Dermis microvascular lymphatic vessel endothelial cell (primary cell): ENCODE measurements at places on chromosomes 6 and 20. TPM values are rescaled to one million over a fixed set of nuclear protein-coding genes. Genes with fewer than 3 reads are reported as not detected.

DNA sequence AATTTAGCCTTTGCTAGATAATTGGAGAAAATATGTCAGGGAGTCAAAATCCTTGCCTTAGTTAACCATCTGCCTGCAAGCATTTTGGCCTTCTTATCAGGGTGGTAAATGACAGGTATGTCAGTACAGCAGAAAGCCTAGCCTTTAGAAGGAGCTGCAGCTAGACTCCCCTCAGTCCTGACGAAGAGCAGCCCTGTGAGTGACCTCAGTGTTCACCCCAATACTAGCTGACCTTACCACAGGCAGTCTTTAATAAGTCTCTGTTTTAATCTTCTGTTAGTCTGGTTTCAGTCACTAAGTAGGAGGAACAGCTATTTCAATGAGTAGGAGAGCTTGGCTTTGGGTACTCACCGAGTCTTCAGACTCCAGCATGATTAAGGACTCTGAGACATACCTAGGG is 340.0 kb upstream of the FLRT3 start:
- no peak for DNase-seq

DNA sequence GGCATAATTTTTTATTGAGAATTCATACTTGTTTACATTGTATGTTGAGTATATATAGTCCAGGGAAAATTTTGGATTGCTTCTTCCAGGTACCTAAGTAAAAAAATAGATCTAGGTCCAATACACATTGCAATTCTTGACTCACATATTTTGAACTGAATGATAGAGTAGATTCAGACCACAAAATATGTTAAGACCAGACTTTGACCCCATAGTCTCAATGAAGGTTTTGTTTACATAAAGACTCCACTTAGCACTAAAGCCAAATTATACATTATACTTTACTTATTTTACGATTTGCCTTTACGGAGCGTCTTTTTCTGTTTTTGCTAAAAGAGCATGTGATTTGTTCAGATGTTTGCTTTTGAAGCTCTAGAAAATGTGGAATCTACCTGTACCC is 144.1 kb upstream of the PTCHD4 start:
- DNase-seq: no peak

LY6G6C gene
- total RNA-seq: not detected in 2 replicates

RNF146 gene
- total RNA-seq: 26.2 and 39.7 TPM in 2 replicates

HLA-DRB5 gene
- total RNA-seq: 0.13 and 0.26 TPM in 2 replicates

GRM4 gene
- under 0.01 TPM in 1 of 2 replicates, not detected in the other for total RNA-seq

EDN1 gene
- 63.0 and 107 TPM in 2 replicates for total RNA-seq

AK9 gene
- total RNA-seq: 3.1 and 3.5 TPM in 2 replicates

DNA sequence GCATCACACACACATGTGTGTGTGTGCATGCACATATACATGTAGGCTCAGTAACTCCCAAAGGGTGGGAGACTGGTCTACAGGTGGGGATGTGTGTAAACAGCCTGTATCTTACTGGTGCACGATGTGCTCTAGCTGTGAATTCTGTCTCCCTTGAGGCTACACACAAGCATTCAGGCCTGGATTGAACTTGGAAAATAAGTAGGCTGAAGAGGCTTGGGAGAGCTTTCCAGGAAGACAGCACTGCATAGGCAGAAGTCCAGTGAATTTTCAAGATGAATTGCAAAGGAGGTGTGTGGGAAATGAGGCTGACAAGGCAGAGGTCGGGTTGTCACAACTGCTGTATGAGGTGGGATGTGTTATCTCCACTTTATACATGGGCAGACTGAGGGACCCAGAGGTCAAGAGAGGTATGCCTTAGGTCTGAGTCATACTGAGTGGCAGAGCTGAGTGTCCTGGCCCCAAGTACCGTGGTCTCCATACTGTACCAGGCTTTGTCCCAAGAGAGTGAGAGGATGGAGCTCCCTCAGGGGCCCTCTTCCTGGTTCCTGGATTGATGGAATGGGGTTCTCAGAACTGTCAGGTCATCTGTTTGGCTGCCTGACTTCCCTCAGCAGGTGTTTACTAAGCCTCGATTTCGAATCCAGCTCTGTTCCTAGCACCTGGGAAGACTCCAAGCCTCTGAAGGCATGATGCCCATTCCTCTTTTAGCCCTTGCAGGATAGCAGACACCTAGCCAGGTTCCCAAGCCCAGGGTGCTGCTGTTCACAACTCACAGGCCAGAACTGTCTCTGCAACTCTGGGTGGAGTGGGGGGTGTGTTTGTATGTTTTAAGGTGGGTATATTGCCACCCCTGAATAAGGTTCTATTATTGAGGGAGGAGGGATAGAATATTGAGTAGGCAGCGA is 14.4 kb downstream of the SNPH start:
- no peak for DNase-seq

CCN6 gene
- not detected in 2 replicates for total RNA-seq

DNA sequence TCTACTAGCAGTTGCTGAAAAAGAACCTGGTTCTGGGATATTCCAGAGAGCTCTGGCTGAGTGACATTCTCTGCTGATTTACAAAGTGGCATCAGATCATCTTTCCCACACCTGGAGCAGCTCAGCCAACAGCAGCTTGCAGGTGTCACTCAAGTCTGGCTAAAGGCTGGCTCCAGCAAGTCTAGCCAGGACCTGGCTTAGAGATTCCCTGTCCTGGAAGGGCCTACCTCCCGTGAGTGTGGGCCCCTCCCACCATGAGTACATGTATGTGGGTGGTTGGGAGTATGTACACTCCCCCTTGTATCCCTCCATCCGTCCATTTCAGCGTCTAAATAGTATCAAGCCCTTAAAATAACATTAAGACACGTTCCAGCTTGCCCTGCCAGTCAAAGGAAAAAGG is 539.3 kb upstream of the ID4 start:
- DNase-seq: no peak

GRCh38 chr20:58636396-58636982 is 14.6 kb upstream of the STX16 start:
- no peak for DNase-seq

- DNase-seq: no peak
Measured at GRCh38 chr20:38747495-38748096, 664 bp upstream of the ACTR5 start.

- DNase-seq: no peak
Measured at GRCh38 chr6:157490611-157491269, 109.8 kb downstream of the ZDHHC14 start.

GRCh38 chr6:52423971-52424381 is 3.8 kb downstream of the EFHC1 start:
- no peak for DNase-seq

- no peak for DNase-seq
Measured at GRCh38 chr20:63046841-63047240, 40.1 kb upstream of the BHLHE23 start.

- DNase-seq: no peak
Measured at GRCh38 chr6:141282263-141282662, 850.5 kb upstream of the GJE1 start.

DNA sequence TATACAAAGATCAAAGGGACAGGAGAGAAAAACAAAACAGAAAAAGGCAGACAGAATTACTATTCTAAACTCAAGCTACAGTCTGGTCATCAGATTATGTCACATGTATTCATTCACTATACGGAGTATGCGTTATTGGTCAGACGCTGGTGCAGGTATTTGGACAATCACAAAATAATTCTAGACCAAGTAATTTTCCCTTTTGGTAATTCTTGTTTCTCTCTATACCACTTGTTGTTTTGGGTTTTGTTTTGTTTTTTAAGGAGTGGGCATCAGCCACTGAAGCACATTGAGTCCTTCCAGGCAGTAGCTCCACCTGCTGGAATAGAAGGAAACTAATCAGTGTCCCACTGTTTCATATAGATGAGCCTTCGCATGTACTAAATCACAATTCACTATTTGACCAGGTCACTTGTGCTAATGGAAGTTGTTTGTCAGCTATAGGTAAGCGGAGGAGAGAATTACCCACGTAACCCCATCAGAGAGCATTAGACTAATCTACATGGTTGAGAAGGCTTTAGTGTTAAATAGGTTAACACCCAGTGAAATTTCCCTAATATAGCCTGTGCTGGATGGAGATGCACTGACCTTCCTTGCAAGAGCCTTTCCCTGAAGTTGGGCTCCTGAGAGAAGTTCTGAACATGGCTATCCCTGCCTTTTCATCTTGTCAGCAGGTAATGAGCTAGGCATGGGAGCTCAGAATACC is 77.9 kb downstream of the TNFAIP3 start:
- peak; percentile 54 for DNase-seq

GRCh38 chr20:44609006-44609515 is 26.7 kb downstream of the PKIG start:
- no peak for DNase-seq

GRCh38 chr6:167528976-167529375 is 204.1 kb downstream of the TTLL2 start:
- no peak for DNase-seq

- no peak for DNase-seq
Measured at GRCh38 chr20:53794529-53795115, 201.0 kb upstream of the ZNF217 start.

DNA sequence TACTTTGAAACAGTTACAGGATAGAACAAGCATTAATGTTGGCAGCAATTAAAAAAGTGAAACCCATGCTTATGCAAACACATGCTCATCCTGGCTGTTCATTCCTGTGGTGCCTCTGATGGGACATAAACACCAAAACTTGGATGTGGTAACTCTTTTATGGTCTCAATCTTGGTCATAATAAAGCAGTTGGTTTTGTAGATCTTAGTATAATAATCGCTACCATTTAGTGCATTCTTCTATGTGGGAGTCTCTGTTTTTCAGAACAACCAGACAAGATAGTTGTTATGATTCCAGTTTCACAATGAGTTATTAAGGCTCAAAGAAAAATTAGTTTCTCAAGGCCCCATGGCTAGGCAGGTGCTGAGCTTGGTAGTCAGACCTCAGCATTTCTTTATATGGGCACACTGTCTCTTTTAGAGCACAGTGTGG is 184.0 kb downstream of the UTRN start:
- DNase-seq: no peak

- peak; percentile 49 for DNase-seq
Measured at GRCh38 chr6:159008656-159009288, 8.8 kb upstream of the RSPH3 start.

GRCh38 chr20:3406481-3407039 is 909 bp downstream of the DNAAF9 start:
- DNase-seq: peak; percentile 33

SMPDL3A gene
- total RNA-seq: 2.3 and 5.3 TPM in 2 replicates

- DNase-seq: no peak
Measured at GRCh38 chr6:43725643-43726580, 38.3 kb upstream of the MRPS18A start.

TRIM31 gene
- total RNA-seq: not detected in 2 replicates

DNA sequence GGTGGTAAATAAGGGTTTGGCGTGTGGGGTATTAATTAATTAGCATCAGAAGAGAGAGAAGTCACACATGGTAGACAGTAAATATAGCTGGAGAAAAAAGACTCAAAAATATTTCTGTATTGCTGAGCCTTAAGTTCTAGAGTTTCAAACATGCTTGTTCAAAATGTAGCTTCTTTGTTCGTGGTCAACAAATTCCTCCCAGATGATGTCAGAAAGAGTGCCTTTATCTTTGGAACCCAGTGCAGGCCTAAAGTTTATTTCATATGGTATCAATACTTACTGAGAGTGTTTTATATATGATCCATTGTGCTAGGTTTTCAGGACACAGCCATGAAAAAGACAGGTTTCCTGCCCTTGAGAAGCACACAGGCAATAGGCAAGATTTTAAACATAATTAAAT is 18.3 kb downstream of the MARCKS start:
- DNase-seq: no peak

TRAPPC3L gene
- under 0.01 and 0.25 TPM in 2 replicates for total RNA-seq

MYMX gene
- total RNA-seq: 0.13 TPM in 1 of 2 replicates, not detected in the other

DNA sequence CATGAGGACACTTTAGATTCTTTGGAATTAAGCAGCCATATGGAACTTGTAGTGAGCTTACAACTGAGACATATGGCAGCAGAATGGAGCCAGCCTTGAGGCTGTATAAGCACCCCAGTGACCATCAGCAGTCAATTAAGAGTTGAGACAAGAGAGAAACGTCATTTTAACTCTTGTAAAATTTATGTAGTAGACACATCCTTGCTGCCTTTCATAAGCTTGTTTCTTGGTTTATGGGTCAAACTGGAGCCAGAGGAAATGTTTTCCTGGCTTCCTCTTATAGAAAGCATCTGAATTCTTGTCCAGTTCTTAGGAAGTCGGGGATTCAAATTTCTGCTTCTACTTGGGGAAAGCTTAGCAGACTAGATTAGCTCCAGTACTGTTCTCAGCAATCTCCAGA is 745.1 kb upstream of the MARCKS start:
- no peak for DNase-seq

ADGRF5 gene
- total RNA-seq: 107 and 112 TPM in 2 replicates

- peak; percentile 100 for DNase-seq
Measured at GRCh38 chr6:22141241-22141745, 155.5 kb downstream of the PRL start.

WFDC5 gene
- total RNA-seq: not detected in 2 replicates

GRCh38 chr20:45548410-45548809 is 1.2 kb upstream of the EPPIN start:
- DNase-seq: no peak

ISM1 gene
- total RNA-seq: under 0.01 TPM in 1 of 2 replicates, not detected in the other

DNA sequence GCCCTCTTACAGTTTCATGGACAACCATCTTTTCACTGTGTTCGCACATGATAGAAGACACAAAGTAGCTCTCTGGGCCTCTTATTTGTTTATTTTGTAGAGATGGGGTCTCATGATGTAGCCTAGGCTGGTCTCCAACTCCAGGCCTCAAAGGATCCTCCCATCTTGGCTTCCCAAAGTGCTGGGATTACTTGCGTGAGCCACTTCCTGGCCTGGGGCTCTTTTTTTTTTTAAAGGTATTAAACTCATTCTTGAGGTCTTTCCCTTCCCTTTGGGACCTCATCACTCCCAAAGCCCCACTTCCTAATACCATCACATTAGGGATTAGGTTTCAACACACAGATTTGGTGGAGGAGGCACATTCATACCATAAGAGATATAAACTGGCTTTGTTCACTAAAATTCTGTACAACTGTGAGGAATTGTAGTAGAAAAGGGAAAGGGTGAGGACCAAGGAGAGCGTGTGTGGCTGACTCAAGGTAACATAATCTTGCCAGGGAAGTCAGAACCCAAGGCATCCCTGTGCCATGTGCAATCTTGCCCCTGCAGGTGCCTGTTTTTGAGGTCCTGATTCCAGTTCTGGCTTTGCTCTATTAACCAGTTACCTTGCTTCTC is 45.5 kb downstream of the EIF2S2 start:
- no peak for DNase-seq

DNA sequence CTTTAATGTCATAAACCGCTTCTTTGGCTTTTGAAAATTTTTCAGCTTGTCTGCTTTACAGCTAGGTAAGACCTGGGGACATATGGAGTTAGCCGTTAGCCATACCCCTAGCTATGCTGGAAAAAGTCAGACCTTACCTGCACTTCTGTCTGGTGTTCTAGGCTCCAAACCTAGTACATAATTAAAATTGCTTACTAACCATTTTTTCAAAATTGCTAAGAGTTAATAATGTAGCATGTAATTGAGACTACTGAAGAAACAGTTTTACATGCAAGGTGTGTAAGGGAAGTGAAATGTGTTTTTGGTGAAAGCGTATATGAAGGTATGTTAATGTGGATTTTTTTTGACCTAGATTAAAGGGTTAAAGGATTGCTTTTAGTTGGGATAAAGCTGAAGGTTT is 336.9 kb downstream of the RNF144B start:
- DNase-seq: no peak
